Islet precursor cell (in vitro differentiated cells): ENCODE measurements at places on chromosomes 12 and 14.

DNA sequence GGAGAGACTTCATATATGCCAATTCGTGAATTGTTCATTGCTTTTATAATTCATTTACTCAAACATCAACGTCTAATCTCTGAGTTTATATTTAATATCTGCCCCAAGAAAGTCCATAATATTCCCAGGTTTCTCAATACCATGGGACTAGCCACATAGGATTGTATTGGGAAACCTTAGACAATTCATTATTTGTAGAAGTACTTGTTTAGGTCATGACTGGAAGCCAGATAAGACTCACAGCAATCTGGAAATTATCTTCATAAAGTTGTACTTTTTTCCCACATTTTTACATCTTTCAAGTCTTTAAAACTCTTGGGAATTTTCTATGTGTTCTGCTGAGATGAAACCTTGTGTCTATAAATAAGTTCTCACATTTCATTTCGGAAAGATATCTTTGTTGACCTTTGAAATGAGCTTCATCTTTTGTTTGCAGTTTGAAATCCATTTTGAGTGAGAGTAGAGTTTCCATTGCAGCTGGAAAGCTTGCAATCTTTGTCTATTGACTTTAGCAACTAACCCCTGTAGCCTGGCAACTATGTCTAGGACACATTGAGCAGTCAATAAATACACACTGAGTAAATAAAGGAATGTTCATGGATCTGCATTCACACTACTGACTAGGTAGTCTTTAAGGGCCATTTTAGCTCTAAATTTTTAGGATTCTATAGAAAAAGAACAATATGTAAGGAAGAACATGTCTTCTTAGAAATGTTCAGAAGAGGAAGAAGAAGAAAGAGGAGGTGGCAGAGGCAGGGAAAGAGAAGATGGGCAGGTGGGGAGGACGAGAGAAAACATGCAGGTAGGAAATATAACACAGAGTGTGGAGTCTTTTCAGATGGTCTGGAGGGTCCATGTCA is 154.4 kb downstream of the LRIG3 start:
- no peak for DNase-seq

DNA sequence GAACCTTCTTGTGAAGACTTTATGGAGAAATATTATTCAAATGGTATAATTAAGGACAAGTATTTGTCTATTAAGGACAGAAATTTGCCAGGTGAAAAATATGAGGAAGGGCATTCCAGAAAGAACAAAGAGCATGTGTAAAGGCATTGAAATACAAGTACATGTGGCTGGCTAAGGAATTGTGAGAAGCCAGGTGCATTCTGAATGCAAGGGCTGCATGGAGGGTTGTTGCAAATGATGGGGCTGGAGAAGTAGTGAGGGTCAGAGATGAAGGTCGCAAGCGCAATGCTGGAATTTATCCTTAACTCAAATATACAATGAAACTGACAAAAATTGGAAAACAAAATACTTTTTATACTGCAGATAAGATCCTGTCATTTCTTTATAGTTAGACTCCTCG is 437.7 kb downstream of the ADAMTS20 start:
- no peak for DNase-seq

GRCh38 chr12:58415716-58416115 is 474.3 kb downstream of the ATP23 start:
- no peak for DNase-seq

GRCh38 chr12:27333403-27334009 is 870 bp downstream of the BMAL2 start:
- DNase-seq: peak; percentile 68

- peak; percentile 89 for DNase-seq
Observed at GRCh38 chr14:77306851-77307496, 13.7 kb downstream of the POMT2 start.

- DNase-seq: no peak
Observed at GRCh38 chr12:25119020-25119419, 75.9 kb downstream of the DNAI7 start.

- DNase-seq: no peak
Observed at GRCh38 chr14:44508834-44509233, 1.8 kb upstream of the FSCB start.

GRCh38 chr14:101525640-101526527 is 35.4 kb upstream of the DIO3 start:
- peak; percentile 56 for DNase-seq

DNA sequence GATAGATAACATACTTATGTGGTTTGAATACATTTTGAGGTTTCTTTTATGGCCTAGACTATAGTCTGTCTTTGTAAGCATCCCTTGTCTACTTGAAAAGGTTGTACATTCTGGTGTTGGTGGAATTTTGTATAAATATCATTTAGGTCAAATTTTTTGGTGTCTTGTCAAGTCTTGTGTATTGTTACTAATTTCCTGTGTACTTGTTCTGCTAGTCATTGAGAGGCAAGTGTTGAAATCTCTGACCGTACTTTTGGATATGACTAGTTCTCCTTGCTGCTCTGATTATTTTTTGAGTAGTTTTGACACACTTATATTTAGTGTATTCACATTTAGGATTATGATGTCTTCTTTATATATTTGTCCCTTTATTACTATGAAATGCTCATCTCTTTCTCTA is 219.6 kb downstream of the CCDC91 start:
- no peak for DNase-seq

DNA sequence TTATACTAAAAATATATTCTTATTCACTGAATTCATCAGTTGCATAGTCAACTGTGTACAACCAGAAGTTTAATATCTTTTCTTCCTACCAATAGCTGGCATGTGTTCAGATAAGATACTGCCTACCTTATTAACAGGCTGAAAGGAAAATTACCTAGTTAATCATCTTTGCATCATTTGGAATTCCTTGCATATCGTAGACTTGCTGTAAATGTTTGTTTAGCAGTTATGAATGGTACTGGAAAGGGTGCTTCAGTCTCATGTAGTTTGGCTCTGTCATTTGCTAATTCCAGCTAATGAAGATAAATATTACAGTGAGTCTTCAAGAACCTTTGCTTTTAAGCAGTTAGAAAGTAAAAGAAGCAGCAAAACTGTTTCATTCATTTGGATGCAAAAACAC is 84.4 kb downstream of the PPHLN1 start:
- DNase-seq: no peak

- DNase-seq: peak; percentile 49
Observed at GRCh38 chr12:108570743-108571608, 8.6 kb downstream of the ISCU start.

GRCh38 chr12:24044941-24045703 is 95.7 kb upstream of the SOX5 start:
- DNase-seq: no peak

- peak; percentile 81 for DNase-seq
Observed at GRCh38 chr14:30375296-30375892, 183.6 kb upstream of the G2E3 start.

GRCh38 chr14:66539034-66539433 is 31.1 kb downstream of the GPHN start:
- DNase-seq: no peak

DNA sequence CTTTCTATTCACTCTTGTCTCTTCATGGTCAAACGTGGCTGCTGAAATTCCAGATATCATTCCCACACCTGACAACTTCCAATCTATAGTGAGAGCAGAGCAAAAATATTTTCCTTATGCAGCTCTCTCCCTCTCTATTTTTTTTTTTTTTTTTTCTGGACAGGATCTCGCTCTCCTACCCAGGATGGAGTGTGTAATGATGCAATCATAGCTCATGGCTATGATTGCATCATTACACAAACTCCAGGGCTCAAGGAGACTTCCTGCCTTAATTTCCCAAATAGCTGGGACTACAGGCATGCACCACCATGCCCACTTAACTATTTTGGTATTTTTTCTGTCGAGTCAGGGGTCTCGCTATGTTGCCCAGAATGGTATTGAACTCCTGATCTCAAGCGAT is 1398.9 kb downstream of the AACS start:
- no peak for DNase-seq

DNA sequence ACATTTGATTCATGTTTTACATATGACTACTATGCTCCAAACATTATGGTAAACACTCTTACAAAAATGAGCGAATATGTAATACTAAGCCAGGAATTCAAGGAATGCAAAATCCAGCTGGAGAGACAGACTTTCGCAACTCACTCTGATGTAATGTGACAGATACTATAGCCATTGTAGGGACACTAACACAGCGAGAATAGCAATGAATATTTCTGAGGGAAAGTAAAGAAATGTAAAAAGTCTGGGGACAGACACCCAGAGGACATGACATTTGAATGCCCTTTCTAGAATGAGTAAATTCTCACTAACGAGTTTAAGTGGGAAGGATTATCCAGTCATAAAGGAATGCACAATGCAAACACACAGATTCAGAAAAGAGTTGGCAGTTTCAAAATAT is 121.9 kb downstream of the PIK3C2G start:
- no peak for DNase-seq

GRCh38 chr14:22073801-22074200 is 400.2 kb upstream of the OR4E1 start:
- no peak for DNase-seq

GRCh38 chr12:89507015-89507824 is 17.4 kb downstream of the GALNT4 start:
- DNase-seq: no peak

GRCh38 chr12:13002301-13003097 is 2.4 kb upstream of the HEBP1 start:
- no peak for DNase-seq

- DNase-seq: no peak
Observed at GRCh38 chr14:70186900-70187451, 1.8 kb downstream of the SLC8A3 start.
